ENCODE measurements at places on chromosomes 2 and 18.

DNA sequence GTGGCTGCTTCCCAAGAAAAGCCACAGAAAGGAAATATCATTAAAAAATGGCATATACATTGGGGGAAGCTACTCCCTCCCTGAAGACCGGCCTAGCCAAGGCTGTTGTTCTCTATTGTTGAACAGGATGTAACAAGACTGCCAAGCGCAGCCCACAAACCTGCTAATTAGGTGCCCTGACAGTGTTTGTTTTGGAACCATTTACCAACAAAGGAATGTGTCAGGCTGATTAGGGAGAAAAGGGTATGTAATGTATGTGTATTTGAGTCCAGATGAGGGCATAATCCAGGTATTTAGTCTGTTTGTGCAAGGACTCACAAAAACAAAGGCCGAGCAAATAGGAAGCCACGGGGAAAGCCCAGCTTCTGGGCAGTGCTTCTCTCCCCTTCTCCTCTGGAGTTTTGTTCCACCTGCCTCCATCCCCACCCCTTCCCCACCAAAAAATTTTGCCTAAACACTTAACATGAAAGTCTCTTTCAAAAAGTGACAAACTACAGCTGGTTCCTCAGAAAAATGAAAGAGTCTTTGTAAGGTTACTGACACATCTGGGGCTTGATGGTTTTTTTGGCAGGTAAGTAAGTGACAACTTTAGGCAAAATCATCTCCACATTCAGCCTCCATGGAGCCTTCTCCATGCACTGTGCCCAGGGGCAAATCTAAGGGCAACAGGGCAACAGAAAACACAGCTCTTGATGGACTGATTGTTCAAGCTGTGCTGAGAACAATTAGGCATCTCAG lies 78.3 kb upstream of the FZD5 start:
- no peak for DNase-seq

- DNase-seq: no peak
These were observed 102.5 kb downstream of the RBM43 start for GRCh38 chr2:151159109-151159662.

- no peak for DNase-seq
These were observed 181.9 kb downstream of the LRRTM1 start for GRCh38 chr2:80122675-80123074.

DNA sequence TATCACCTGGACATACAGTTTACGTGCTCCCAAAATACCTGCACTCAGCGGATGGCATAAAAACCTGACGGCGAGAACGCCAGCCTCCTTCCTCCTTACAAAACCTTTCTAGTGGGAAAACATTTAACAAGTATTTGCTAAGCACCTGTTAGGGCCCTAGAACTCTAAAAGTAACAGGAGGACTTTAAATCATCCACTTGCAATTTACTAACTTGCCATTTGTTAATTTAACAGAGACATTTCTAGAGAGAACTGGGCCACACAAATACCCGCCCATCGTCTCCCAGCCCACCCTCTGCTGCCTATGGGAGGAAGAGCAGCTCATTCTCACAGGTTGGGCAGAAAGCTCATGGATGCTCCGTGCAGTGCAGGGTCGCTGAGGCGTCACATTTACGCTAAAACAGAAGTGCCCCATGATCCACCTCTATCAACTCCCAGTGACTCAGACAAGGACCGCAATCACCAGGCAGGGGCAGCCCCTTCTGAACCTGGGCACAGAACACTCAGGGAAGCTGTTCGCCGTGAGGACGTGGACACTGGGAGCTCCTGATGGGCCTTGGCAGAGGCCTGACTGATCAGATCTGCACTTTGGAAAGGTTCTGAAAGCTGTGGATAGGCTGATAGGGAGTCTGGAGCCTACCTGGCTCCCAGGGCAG lies 106.9 kb downstream of the HDAC4 start:
- DNase-seq: peak; percentile 4

GRCh38 chr2:143282684-143283083 lies 153.5 kb downstream of the ARHGAP15 start:
- DNase-seq: no peak
